ENCODE measurements at places on chromosomes 3 and 15. TPM values are rescaled to one million over a fixed set of nuclear protein-coding genes. Genes with fewer than 3 reads are reported as not detected.

- no peak for DNase-seq
Observed at GRCh38 chr3:96576935-96577334, 237.5 kb upstream of the EPHA6 start.

GRCh38 chr3:85662462-85662861, 703.7 kb downstream of the CADM2 start:
- no peak for DNase-seq

DNA sequence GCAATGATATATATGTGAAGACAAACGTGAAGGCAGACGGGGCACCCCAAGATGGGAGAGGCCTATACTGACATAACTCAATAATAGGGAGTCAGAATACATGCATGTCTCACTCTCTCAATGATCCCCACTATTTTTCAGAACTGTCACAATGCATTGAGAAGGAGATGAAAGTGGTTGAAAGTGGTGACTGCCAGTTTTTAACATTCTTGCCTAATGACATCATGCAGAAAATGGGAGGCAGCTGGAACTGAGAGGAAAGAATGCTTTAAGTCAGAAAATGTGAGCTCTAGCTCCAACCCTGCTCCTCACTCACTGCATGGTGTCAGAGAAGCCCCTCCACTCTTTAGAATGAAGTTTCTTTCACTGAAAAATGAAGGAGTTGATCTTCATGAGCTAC, 55.3 kb upstream of the P2RY1 start:
- peak; percentile 51 for DNase-seq

DNA sequence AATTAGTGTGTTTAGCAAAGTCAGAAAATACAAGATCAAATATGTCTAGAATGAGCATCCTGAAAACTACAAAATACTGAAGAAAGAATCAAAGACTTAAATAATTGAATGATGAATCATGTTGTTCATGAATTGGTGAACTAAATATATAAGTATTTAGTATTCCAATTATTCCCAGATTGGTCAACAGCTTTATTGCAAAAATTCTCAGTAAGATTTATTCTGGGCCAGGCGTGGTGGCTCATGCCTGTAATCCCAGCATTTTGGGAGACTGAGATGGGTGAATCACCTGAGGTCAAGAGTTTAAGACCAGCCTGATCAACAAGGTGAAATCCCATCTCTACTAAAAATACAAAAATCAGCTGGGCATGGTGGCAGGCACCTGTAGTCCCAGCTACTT, 250.0 kb upstream of the NECTIN3 start:
- no peak for DNase-seq

The SERPINI2 gene
- total RNA-seq, result 2.5 TPM

The IL5RA gene
- total RNA-seq, result not detected

The ITIH1 gene
- not detected for total RNA-seq

The SMCO1 gene
- total RNA-seq, result not detected

The ATP8B4 gene
- total RNA-seq, result 4.5 TPM

The GOLGA8G gene
- not detected for total RNA-seq

The ISL2 gene
- 2.7 TPM for total RNA-seq

All from GM23338 (cell line).